Activated naive CD4-positive, alpha-beta T cell treated with anti-CD3 and anti-CD28 coated beads, Interleukin-2, amount 10 ng/mL, durations not matched to agents 7 days and 5 days (primary cell): ENCODE measurements at places on chromosomes 6 and 20.
A peak's percentile ranks its signal among the peaks of the same experiment; 100 is the strongest.

DNA sequence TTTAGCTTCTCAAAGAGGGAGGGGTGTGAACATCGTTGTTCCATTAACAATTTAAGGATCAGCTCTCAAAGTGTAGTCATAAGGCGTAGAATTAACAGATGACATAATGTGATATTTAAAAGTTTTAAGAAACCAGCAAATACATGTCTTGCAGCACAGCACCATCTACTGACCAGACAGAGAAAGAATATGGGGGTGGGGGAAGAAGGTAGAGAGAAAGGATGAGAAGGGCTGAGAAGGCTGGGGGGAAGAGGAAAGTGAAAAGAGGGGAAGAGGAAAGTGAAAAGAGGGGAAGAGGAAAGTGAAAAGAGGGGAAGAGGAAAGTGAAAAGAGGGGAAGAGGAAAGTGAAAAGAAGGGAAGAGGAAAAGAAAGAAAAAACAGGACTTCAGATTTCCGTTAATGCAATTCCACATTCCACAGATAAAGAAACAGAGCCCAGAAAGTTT lies 80.9 kb downstream of the HAO1 start:
- no peak overlapping the region for H3K27ac ChIP-seq
- H3K4me3 ChIP-seq, result no peak overlapping the region
- DNase-seq, result no peak
- no peaks in the 10 kb centered on the region for H3K36me3 ChIP-seq
- H3K4me1 ChIP-seq, result peaks cover 2% of the 10 kb centered on the region

GRCh38 chr20:6877633-6878032 lies 110.1 kb downstream of the BMP2 start:
- no peaks in the 10 kb centered on the region for H3K36me3 ChIP-seq
- H3K27ac ChIP-seq, result no peak overlapping the region
- H3K27me3 ChIP-seq, result no peaks in the 10 kb centered on the region
- no peaks in the 10 kb centered on the region for H3K4me1 ChIP-seq
- DNase-seq, result no peak
- H3K4me3 ChIP-seq, result no peak overlapping the region

- H3K27me3 ChIP-seq, result no peaks in the 10 kb centered on the region
- no peak overlapping the region for H3K27ac ChIP-seq
- H3K4me1 ChIP-seq, result no peaks in the 10 kb centered on the region
- H3K36me3 ChIP-seq, result no peaks in the 10 kb centered on the region
- H3K4me3 ChIP-seq, result no peak overlapping the region
Observed at GRCh38 chr6:100153636-100154275, 159.7 kb upstream of the MCHR2 start.

DNA sequence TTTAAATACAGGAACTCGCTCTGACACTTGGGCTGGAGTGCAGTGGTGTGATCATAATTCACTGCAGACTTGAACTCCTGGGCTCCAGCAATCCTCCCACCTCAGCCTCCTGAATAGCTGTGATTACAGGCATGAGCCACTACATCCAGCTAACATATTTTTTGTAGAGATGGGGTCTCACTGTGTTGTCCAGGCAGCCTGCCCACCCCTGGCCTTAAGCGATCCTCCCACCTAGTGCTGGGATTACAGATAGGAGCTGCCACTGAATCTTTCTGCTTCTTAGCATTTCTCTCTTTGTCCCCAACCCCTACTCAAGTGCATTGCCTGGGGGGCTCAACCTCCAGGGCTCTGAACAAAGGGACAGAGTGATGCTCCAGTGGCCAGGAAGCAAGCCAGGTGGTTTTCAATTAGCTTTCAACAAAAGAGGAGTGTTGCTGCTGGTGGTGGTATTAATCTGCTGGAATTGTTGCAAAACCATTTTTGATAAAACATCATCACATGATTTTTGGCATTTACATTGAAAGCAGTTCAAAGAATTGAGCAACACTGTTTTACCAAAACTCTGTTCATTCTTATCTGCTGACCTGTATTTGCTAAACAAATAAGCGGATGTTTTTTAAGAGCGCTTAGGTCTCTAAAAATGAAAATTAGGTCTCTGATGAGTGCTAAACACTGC lies 40.4 kb upstream of the BPIFA2 start:
- H3K27ac ChIP-seq, result no peak overlapping the region
- H3K27me3 ChIP-seq, result peaks cover 25% of the 10 kb centered on the region
- DNase-seq, result no peak
- no peak overlapping the region for H3K4me3 ChIP-seq
- H3K4me1 ChIP-seq, result no peaks in the 10 kb centered on the region

GRCh38 chr6:166997348-166997747 lies 1.8 kb upstream of the CEP43 start:
- peak overlapping the region; percentile 83 for H3K4me3 ChIP-seq
- no peak for DNase-seq
- peaks cover 40% of the 10 kb centered on the region for H3K4me1 ChIP-seq
- H3K27me3 ChIP-seq, result no peaks in the 10 kb centered on the region

DNA sequence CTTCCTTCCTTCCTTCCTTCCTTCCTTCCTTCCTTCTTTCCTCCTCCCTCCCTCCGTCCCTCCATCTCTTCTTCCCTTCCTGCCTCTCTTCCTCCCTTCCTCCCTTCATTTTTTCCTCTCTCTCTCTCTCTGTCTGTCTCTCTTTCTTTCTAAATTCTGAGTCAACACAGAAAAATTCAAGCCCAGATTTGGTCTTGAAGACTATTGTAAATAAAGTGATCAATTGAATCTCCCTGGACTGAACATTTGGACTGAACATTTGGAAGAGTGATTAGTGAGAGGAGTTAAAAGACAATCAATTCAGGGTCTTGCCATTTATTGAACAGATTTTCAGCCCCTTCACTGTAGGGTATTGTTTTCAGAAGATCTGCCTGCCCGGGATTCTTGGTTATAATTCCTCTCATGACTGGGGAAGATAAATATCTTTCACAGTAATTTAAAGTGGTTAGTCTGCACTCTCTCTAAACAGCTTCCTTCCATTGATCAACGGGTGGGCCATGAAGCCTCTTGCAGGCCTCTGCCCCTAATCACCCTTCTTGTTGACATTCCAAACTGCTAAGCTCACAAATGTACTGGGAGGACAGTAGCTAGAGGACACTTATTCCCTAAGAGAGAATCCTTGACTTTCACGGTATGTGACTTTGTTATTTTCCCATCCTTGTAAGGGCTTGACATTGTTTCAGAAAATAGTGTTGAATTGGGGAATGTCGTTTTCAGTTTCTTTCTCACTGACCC lies 101.7 kb upstream of the BMP2 start:
- H3K27ac ChIP-seq, result no peak overlapping the region
- no peaks in the 10 kb centered on the region for H3K4me1 ChIP-seq
- H3K4me3 ChIP-seq, result no peak overlapping the region

- no peaks in the 10 kb centered on the region for H3K4me1 ChIP-seq
- no peak overlapping the region for H3K27ac ChIP-seq
- no peak overlapping the region for H3K4me3 ChIP-seq
- H3K27me3 ChIP-seq, result no peaks in the 10 kb centered on the region
- no peak for DNase-seq
- H3K36me3 ChIP-seq, result no peaks in the 10 kb centered on the region
Observed at GRCh38 chr6:83308833-83309232, 115.7 kb downstream of the RWDD2A start.
